ENCODE measurements at places on chromosomes 5 and 9. TPM values are rescaled to one million over a fixed set of nuclear protein-coding genes. Genes with fewer than 3 reads are reported as not detected.

DNA sequence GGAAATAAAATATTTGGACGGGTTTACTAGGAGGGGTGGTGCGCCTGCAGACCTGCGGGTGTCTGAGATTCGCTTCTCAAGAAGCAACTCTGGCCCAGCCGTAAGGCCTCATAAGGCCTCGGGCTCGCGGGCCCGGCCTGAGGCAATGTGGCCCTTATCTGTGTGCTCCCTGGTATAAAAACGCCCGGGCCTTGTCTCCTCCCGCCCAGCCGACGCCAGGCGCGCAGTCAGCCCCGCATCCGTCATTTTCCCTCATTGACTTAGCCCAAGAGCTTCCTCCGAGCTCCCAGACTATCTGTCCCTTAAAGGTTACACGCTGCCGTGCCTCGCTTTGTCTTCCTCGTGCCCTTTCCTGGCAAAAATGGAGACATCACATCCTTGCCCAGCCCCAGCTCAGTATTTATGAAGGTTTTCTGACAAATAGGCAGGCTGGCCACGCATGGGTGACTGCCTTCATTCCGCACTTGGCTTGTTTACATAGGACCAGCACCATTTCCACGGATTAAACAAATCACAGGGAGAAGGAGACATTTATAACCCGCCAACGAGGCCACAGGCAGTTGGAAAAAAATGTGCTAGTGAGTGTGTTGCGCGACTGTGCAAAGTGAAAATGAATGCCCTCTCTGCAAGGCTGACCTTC lies 74.5 kb upstream of the TBCA start:
- H3K4me3 ChIP-seq = peak overlapping the region; percentile 56
- no peaks in the 10 kb centered on the region for H3K36me3 ChIP-seq
- peaks cover 42% of the 10 kb centered on the region for H3K27me3 ChIP-seq

DNA sequence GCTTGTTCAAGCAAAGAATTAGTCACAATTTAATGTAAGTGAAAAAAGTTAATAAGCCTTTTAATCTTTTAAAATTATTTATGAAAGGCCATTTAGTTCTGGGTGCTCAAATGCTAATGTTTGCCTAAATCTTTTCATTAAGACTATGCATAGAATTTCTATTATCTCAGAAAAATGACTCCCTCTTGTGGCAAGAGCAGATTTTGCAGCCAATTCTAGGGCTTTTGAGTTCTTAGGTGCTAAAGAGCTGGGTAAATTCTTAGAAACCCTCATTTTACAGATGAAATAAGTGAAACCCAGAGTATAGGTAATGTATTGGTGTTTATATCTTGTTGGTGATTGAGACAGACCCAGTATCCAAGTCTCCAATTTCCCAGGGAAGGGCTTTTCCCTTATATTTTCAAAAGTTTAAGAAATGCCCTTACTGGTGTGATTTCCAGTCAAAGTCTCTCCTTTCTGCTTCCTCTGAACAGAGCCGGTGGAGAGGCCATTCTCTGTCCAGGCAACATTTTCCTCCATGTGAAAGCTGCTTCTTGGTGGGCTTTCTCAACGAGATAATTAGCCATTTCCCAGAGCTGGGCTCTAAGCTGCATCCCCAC lies 24.1 kb upstream of the PCSK5 start:
- H3K27ac ChIP-seq = no peak overlapping the region
- H3K4me3 ChIP-seq = no peak overlapping the region
- DNase-seq = no peak
- H3K36me3 ChIP-seq = no peaks in the 10 kb centered on the region

DNA sequence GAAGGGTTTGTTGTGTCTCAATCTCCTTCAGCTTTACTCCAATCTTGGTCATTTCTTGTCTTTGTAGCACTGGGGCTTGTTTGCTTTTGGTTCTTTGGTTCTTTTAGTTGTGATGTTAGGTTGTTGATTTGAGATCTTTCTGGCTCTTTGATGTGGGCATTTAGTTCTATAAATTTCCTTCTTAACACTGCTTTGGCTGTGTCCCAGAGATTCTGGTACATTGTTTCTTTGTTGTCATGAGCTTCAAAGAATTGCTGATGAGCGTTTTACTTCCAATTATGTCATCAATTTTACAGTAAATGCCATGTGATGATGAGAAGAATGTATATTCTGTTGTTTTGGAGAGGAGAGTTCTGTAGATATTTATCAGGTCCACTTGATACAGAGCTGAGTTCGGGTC lies 353.3 kb downstream of the MAN2A1 start:
- no peaks in the 10 kb centered on the region for H3K27me3 ChIP-seq
- no peaks in the 10 kb centered on the region for H3K36me3 ChIP-seq
- DNase-seq = no peak
- no peak overlapping the region for H3K27ac ChIP-seq
- H3K4me1 ChIP-seq = no peaks in the 10 kb centered on the region

- DNase-seq = no peak
- H3K36me3 ChIP-seq = no peaks in the 10 kb centered on the region
- peaks cover 46% of the 10 kb centered on the region for H3K27me3 ChIP-seq
- no peak overlapping the region for H3K27ac ChIP-seq
- peaks cover 19% of the 10 kb centered on the region for H3K4me1 ChIP-seq
Measured at GRCh38 chr9:132125361-132125760, 36.5 kb upstream of the NTNG2 start.

The CACNA1B gene
- 0.03 TPM for polyA plus RNA-seq

The NUTM2F gene
- not detected for polyA plus RNA-seq

- H3K4me3 ChIP-seq = no peak overlapping the region
- DNase-seq = no peak
- H3K27me3 ChIP-seq = no peaks in the 10 kb centered on the region
- no peaks in the 10 kb centered on the region for H3K36me3 ChIP-seq
Measured at GRCh38 chr5:55904152-55904551, 53.0 kb downstream of the IL31RA start.

DNA sequence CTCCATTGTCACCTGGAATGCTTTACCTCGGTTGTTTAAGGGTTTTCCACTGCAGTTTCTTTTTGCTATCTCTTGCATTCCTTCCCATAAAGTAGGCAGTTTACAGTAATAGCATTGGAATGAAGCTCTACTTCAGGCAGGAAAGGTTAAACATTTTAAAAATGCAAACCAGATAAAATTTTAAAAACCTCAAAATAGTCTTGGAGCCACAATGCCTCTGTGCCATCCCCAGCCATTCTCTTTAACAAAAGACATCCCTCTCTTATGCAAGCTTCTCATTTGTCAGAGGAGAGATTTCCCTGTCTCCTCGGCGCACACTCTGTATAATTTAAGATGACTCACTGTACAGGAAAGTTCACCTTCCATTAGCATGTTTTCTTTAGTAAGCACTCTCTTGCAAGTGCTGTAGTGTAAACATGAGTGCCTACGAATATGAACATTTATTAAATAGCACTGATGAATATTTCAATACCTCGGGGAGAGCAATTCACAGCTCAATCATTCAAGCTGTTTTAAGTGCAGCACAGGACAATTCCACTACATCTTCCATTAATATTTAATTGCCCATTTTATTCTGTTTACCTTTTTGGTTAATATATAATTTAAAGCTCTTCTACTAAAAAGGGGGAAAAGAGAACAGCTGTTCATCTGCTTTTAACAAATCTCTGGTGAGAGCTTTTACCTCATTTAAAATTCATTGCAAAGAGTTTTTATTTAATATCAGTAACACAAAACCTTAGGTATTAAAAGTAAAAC lies 343.6 kb downstream of the SPATA31D1 start:
- H3K4me1 ChIP-seq = no peaks in the 10 kb centered on the region
- H3K36me3 ChIP-seq = no peaks in the 10 kb centered on the region
- H3K27me3 ChIP-seq = no peaks in the 10 kb centered on the region
- H3K4me3 ChIP-seq = no peak overlapping the region
- H3K27ac ChIP-seq = no peak overlapping the region
- no peak for DNase-seq

DNA sequence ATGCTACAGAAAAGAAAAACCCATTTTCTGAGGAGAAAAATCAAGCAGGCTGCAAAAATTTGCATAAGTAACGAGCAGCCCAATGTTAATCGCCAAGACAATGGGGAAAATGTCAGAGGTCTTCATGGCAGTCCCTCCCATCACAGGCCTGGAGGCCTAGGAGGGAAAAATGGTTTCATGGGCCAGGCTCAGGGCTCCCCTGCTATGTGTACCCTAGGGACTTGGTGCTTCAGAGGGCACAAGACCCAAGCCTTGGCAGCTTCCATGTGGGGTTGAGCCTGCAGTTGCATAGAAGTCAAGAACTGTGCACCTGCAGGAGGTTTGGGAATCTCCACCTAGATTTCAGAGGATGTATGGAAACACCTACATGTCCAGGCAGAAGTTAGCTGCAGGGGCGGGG lies 10.4 kb downstream of the CAAP1 start:
- no peaks in the 10 kb centered on the region for H3K27me3 ChIP-seq
- no peak for DNase-seq
- H3K27ac ChIP-seq = no peak overlapping the region

GRCh38 chr5:37886242-37886905 lies 46.5 kb upstream of the GDNF start:
- no peaks in the 10 kb centered on the region for H3K4me1 ChIP-seq
- H3K27ac ChIP-seq = no peak overlapping the region
- no peak overlapping the region for H3K4me3 ChIP-seq
- DNase-seq = no peak

The ABL1 gene
- 17.0 TPM for polyA plus RNA-seq

DNA sequence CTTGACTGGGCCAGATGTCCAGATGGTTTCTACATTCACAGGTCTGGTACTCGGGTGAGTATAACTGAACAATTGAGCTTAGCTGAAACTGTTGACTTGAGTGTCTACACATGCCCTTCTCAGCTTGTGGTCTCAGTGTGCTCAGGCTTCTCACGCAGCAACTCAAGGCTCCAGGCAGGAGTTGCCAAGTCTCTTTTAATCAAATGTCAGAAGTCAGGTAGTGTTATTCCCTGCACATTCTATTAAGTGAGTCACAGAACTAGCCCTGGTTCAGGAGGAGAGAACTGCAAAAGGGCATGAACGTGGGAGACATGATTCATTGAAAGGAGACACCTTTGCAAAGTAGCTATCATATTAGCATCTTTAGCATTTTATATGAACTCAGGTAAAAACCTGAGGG lies 199.3 kb upstream of the ACTBL2 start:
- no peaks in the 10 kb centered on the region for H3K36me3 ChIP-seq
- no peak overlapping the region for H3K4me3 ChIP-seq
- H3K27me3 ChIP-seq = no peaks in the 10 kb centered on the region
- H3K27ac ChIP-seq = no peak overlapping the region
- DNase-seq = no peak

DNA sequence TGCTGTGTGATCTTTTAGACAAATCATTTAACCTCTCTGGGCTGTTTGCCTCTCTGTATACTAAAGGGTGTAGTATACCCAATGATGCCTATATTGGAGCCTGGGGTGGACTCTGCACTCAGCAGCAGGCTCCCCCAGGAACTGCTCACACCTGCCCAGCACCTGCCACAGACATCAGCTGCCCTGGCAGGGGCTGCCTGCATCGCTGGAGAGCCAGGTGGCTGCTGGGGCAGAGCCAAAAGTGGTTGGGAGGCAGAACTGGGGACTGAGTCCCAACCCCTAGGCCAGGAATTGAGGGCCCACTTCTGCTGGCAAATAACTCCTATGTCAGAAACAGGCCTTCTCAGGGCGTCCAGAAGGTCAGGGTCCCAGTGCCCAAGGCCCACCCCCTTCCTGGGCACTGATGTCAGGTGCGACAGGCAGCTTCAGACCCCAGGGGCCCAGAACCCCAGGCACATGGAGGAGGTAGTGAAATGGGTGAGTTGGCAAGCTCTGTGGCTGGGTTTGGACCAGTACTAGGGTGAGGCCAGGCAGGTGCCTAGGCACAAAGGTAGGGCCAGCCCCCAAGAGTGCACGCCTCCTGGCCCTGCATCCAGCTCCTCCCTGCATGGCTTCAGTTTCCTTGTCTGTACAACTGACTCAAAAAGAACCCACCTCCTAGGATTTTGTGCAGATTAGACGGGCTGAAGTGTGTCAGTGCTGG lies 5.8 kb downstream of the UNC5A start:
- H3K27ac ChIP-seq = no peak overlapping the region
- no peak overlapping the region for H3K4me3 ChIP-seq
- no peaks in the 10 kb centered on the region for H3K36me3 ChIP-seq
- DNase-seq = no peak
- H3K27me3 ChIP-seq = peaks cover 57% of the 10 kb centered on the region

DNA sequence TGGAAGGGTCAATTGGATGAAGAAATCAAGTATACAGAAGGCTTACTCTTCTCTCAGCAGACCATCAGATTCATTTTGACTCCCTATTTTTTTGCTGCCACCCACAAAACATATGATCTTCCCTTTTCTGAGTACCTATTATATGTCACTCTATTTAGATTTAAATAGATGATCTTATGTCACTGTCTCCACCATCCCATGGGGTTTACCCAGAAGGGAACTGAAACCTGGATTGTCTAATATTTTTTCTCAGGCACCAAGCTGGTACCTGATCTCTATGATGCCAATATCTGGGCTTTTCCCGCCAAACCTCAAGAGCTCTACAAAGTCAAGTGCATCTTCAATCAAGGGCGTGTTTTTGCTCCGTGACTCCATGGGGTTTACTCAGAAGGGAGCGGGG lies 118.7 kb downstream of the GAS1 start:
- no peaks in the 10 kb centered on the region for H3K27me3 ChIP-seq
- H3K4me3 ChIP-seq = no peak overlapping the region
- no peaks in the 10 kb centered on the region for H3K4me1 ChIP-seq
- no peak for DNase-seq
- no peak overlapping the region for H3K27ac ChIP-seq

The TCF7 gene
- polyA plus RNA-seq = 18.1 TPM

The CDKN2B-AS1 gene
- polyA plus RNA-seq = 1.0 TPM

DNA sequence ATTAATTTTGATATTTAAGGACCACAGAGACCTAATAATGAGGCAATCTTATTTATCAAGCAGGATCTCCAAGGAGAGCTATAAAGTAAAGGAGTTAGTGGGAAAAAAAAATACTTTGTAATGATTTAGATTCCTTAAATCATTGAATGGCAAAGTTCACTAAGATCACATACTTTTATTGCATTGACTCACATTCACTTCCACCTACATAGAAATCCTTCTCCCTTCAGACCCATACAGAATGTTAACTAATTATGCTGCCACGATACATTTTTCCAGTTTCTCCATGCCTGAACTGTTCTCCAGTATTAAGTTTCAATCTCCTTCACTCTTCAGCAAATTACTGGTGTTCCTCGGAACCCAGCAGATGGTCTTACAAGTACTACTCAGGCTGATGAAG lies 388.7 kb downstream of the EFNA5 start:
- no peaks in the 10 kb centered on the region for H3K36me3 ChIP-seq
- no peak for DNase-seq
- no peak overlapping the region for H3K4me3 ChIP-seq
- no peak overlapping the region for H3K27ac ChIP-seq

The GFPT2 gene
- polyA plus RNA-seq = 1.5 TPM

DNA sequence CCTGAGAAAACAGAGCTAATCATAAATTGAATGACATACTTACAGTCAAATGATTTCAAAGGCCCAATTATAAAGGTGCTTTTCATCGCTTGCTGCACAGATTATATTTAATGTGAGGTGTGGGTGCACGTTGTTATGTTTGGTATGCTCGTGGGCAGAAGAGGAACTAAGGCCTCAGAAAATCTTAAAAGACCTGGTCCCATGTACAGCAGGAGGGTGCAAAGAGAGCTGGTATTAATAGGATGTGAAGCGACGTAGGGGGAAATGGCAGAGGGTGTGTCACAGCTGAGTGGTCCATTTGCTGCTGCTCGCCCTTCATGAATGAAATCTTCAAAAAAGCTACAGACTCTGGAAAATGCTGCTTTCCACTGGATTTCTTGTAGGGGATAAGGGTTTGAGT lies 40.5 kb upstream of the IFNK start:
- H3K36me3 ChIP-seq = no peaks in the 10 kb centered on the region
- H3K4me3 ChIP-seq = no peak overlapping the region
- H3K4me1 ChIP-seq = peaks cover 96% of the 10 kb centered on the region
- H3K27me3 ChIP-seq = no peaks in the 10 kb centered on the region
- DNase-seq = no peak
- no peak overlapping the region for H3K27ac ChIP-seq

The DNAJA1 gene
- 81.3 TPM for polyA plus RNA-seq
